Activated naive CD4-positive, alpha-beta T cell treated with anti-CD3 and anti-CD28 coated beads for 36 hours (primary cell): ENCODE measurements at places on chromosomes 1 and 21.

DNA sequence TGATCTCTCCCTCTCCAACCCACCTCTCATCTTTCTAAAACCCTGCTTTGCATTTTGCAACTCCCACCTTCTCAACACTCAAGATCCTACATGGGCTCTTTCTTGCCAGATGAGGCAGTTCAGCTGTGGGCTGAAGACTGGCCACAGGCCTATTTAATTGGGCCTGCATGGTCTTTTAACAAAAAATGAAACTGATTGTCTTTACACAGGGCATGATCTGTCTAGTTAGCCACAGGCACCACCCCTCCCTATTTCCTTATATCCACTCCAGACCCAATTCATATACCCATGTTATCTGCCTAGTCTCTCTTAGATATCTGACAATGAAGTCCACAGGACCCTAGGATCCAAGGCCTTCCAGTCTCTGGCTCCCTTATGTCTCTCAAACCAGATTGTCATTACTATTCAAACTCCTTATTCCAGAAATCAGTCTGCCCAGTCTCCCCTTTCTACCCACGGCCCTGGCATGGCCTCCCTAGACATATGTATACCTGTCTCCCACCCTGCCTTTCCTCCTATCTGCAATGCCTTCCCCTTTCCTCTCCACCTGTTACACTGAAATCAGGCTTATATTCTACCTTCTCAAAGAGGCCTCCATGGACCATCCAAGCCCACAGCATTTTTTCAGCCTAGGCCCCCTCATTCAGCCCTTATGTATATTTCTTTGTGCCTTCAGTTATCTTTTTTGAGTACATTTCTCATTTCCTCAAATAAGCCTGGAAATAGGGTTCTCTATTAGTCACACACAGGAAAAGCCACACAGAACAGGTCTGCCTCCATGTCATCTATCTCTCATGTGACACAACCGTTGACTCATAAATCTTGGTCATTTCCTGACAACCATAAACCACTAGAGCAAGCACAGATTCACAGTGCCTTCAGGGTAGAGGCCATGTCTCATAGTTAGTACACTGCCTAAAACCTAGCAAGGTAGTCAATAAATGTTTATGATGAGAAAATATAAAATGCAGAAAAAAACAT is 39.0 kb downstream of the LPAR3 start:
- H3K4me3 ChIP-seq, result no peak overlapping the region
- peak overlapping the region; percentile 80 for H3K27ac ChIP-seq
- peak; percentile 64 for DNase-seq

GRCh38 chr1:111987502-111987901 is 2.0 kb downstream of the KCND3 start:
- H3K27me3 ChIP-seq, result peaks cover 40% of the 10 kb centered on the region
- no peak overlapping the region for H3K27ac ChIP-seq
- no peak overlapping the region for H3K4me3 ChIP-seq
- peaks cover 19% of the 10 kb centered on the region for H3K4me1 ChIP-seq
- no peak for DNase-seq
- H3K36me3 ChIP-seq, result no peaks in the 10 kb centered on the region

DNA sequence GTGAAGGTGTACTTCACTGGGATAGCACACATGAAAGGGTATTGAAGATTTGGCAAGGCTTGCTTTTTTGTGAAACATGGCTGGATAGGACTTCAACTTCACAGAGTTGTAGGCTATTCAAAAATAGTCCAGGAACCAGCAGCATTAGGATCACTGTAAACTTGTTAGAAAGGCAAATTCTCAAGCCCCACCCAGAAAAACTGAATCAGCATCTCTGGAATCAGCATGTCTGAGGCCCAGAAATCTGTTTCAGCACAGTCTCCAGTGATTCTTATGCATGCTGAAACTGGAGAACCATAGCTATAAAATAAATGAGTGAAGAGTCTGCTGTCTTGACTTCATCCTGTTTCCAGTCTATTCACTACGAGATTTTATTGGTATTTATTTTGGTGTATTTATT is 8.1 kb upstream of the KRTAP21-3 start:
- H3K4me1 ChIP-seq, result no peaks in the 10 kb centered on the region
- H3K27ac ChIP-seq, result no peak overlapping the region
- no peak overlapping the region for H3K4me3 ChIP-seq
- no peaks in the 10 kb centered on the region for H3K36me3 ChIP-seq
- no peak for DNase-seq
- peaks cover 7% of the 10 kb centered on the region for H3K27me3 ChIP-seq

DNA sequence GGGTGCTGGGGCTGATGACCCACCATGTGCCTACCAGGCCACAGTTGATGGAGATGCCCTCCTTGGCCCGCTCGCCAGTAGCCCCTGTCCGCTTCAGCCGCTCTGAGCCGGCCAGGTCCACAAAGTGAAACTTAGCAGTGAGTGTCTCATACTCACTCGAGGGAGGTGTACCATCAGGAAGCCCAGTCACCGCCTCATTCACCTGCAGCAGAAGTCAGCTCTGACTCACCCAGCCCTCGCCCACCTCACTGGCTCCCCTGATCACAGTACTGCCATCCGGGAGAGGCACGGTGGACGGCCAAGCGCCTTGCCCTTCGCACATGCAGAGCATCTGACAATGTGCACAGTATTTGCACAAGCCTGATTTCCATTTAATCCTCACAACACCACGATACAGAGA is 18.8 kb downstream of the KIF21B start:
- peaks cover 27% of the 10 kb centered on the region for H3K4me1 ChIP-seq
- H3K36me3 ChIP-seq, result peaks cover 24% of the 10 kb centered on the region
- H3K27ac ChIP-seq, result no peak overlapping the region

DNA sequence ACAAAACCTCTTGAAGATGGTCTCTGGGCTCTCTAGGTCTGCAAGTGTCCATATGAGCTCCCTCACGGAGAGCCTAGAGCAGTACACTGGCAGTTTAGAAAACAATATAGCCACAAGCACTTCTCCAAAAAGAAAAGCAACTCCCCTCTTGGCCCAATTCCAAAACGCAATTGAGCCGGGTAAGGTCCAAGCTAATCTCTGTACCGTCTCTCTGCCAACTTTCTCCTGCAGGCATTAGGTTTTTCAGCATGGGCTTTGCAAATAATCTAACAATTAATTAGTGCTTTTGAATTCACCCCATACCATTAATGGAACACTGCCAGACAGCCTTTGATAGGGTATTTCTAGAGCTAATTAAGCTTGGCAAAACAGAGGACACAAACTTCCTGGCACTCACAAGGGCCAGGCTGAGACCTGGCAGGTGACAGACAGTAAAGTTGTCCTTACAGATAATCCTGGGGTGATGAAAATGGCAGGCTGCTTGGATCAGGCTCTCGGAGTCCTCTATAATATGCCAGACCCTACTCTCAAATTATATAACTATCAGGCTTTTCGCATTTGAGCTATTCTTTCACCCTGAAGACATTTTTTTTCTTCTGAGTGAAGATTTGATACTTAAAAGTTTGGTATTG is 39.8 kb downstream of the TGFBR3 start:
- peaks cover 13% of the 10 kb centered on the region for H3K4me1 ChIP-seq
- H3K4me3 ChIP-seq, result no peak overlapping the region
- H3K27me3 ChIP-seq, result no peaks in the 10 kb centered on the region
- H3K36me3 ChIP-seq, result peaks cover 3% of the 10 kb centered on the region
- no peak for DNase-seq
- H3K27ac ChIP-seq, result no peak overlapping the region

DNA sequence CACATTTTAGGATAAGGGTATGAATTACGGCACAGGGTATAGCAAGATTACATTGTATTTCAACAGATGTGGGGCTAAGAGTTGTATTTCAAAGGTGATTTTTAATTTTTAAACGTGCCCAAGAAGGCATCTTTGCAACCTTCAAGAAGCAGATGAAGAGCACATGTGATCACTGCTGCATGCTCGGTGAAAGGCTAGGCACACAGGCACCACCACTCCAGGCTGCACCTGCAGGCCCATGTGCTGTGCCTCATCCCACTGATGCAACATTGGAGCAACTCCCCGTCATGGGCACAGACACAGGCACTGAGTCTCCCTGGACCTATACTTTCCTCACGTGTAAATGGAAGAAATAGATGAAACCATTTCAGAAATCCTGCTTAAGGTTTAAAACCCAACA is 23.5 kb downstream of the UBE2G2 start:
- peaks cover 13% of the 10 kb centered on the region for H3K4me1 ChIP-seq
- peaks cover 19% of the 10 kb centered on the region for H3K36me3 ChIP-seq
- peak overlapping the region; percentile 5 for H3K27ac ChIP-seq
- DNase-seq, result no peak

DNA sequence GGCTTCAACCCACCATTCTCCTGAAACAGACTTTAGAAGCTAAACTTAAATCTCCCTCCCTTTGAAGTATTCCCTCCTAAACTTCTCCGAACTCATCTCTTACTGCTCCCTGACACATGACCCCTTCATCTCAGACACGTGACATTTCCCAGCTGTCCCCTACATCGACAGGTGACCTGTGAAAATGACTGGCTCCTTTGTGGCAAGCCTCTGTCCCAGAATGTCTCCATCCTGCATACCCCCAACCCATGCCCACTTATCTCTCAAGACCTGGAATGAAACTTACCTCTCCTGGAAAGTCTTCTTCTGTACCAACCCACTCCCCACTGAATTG is 4.2 kb downstream of the FMOD start:
- DNase-seq, result no peak
- no peak overlapping the region for H3K27ac ChIP-seq
- H3K4me1 ChIP-seq, result peaks cover 19% of the 10 kb centered on the region
- peaks cover 5% of the 10 kb centered on the region for H3K27me3 ChIP-seq
- no peak overlapping the region for H3K4me3 ChIP-seq
- H3K36me3 ChIP-seq, result no peaks in the 10 kb centered on the region

DNA sequence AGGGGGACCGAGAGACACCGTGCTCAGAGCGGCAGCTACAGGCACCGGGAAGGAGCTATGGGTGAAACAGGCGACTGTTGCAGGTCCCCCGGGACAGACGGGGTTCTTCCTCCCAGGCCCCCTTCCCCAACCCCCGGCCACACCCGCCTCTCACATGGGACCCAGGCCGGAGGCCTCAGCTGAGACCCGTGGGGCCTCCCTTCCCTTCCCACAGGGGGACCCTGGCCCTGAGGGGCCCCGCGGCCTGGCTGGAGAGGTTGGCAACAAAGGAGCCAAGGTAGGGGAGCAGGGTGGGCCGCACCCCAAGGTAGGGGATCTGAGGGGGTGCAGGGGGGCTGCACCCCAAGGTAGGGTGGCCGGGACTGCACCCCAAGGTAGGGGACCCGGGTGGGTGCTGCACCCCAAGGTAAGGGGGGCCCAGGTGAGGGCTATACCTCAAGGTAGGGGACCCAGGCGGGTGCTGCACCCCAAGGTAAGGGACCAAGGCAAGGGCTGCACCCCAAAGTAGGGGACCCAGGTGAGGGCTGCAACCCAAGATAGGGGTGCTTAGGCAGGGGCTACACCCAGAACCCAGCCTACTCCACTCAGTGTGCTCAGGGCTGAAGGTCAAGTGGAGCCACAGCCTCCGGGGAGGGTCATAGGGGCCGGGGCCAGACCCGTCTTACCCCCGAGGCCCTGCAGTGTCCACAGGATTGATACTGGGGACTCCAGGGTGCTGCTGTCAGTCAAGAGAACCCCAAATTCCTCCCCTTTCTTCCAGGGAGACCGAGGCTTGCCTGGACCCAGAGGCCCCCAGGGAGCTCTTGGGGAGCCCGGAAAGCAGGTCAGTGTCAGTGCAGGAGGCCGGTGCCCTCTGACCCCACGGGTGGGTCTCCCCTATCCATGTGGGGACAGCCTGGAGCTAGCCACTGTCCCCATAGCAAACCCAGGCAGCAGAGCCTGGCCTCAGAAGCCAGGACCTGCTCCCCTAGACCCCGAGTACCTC is 22.7 kb downstream of the COL6A2 start:
- no peaks in the 10 kb centered on the region for H3K36me3 ChIP-seq
- no peaks in the 10 kb centered on the region for H3K27me3 ChIP-seq
- no peaks in the 10 kb centered on the region for H3K4me1 ChIP-seq
- no peak for DNase-seq
- H3K4me3 ChIP-seq, result no peak overlapping the region

DNA sequence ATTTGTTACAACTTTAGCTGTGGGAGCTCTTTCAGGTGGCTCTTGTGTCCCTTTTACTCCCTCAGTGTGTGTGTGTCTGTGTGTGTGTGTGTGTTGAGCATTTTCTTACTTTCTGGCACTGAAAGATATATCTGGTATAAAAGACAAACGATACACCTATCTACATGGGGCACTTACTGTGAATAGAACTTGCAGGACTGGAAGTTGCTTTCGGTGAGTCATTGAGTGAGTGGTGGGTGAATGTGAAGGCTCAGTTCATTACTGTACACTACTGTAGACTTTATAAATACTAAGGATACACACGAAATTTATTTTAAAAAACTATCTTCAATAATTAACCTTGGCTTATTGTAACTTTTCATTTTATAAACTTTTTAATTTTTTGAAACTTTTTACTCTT is 38.7 kb downstream of the BTBD8 start:
- no peak overlapping the region for H3K4me3 ChIP-seq
- no peaks in the 10 kb centered on the region for H3K27me3 ChIP-seq
- no peak for DNase-seq
- peaks cover 18% of the 10 kb centered on the region for H3K4me1 ChIP-seq

- H3K4me1 ChIP-seq, result peaks cover 6% of the 10 kb centered on the region
- peak; percentile 81 for DNase-seq
- peak overlapping the region; percentile 64 for H3K27ac ChIP-seq
Measured at GRCh38 chr1:9181176-9181906, 52.4 kb upstream of the GPR157 start.

GRCh38 chr21:36716836-36717235 is 17.9 kb downstream of the SIM2 start:
- no peaks in the 10 kb centered on the region for H3K4me1 ChIP-seq
- H3K36me3 ChIP-seq, result no peaks in the 10 kb centered on the region
- peaks cover 49% of the 10 kb centered on the region for H3K27me3 ChIP-seq
- DNase-seq, result no peak
- H3K4me3 ChIP-seq, result no peak overlapping the region

GRCh38 chr1:35535243-35535642 is 22.0 kb downstream of the KIAA0319L start:
- H3K36me3 ChIP-seq, result peaks cover 7% of the 10 kb centered on the region
- H3K27ac ChIP-seq, result no peak overlapping the region
- no peak overlapping the region for H3K4me3 ChIP-seq
- no peaks in the 10 kb centered on the region for H3K27me3 ChIP-seq
- peaks cover 60% of the 10 kb centered on the region for H3K4me1 ChIP-seq
- DNase-seq, result no peak

GRCh38 chr1:198143797-198144196 is 13.0 kb upstream of the NEK7 start:
- H3K27me3 ChIP-seq, result no peaks in the 10 kb centered on the region
- H3K36me3 ChIP-seq, result no peaks in the 10 kb centered on the region
- H3K4me3 ChIP-seq, result no peak overlapping the region
- peaks cover 4% of the 10 kb centered on the region for H3K4me1 ChIP-seq
- H3K27ac ChIP-seq, result no peak overlapping the region

DNA sequence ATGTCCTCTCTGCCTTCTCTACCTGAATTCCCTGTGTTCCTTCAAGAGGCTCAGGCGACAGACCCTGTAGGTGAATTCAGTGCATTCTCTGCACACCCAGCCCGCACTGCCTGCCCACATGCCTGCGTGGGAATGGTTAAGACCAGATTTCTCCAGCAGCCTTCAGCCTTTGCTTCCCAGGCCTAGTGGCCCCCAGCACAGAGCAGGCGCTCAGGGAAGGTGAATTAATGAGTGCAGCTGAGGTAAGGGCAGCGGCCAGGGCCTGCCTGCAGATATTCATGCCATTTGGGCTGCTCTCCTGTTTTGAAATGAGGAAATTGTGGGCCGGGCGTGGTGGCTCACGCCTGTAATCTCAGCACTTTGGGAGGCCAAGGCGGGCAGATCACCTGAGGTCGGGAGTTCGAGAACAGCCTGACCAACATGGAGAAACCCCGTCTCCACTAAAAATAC is 45.5 kb downstream of the IER5 start:
- H3K4me3 ChIP-seq, result no peak overlapping the region
- H3K27ac ChIP-seq, result no peak overlapping the region
- peaks cover 6% of the 10 kb centered on the region for H3K27me3 ChIP-seq
- H3K36me3 ChIP-seq, result no peaks in the 10 kb centered on the region
